Mesendoderm (in vitro differentiated cells): ENCODE measurements at places on chromosomes 2 and 18.

DNA sequence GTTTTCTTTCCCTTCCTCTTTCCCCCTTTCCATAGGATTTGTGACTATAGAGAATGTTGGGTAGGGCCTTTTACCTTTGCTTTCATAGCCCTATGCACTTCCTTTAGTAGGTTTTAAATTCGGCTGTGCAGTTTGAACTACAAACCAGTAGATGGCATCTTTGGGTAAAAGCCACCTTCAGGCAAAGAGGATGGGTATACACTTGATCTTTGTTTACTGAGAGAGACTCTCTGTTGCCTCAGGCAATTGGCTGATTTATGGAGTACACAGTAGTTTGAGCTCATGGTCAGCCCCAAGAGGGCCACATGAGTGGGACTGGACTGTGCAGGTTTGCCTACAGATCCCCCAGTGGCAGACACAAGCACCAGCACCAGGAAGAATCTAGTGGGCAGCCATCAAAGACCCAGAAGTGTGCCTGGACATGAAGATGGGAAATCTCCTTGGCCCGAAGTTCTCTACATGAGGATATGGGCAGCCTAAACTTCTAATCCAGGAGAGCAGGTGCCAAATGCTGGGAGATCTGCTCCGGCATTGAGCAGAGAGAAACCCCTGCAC is 1304.3 kb upstream of the DDX18 start:
- peak; percentile 78 for DNase-seq

DNA sequence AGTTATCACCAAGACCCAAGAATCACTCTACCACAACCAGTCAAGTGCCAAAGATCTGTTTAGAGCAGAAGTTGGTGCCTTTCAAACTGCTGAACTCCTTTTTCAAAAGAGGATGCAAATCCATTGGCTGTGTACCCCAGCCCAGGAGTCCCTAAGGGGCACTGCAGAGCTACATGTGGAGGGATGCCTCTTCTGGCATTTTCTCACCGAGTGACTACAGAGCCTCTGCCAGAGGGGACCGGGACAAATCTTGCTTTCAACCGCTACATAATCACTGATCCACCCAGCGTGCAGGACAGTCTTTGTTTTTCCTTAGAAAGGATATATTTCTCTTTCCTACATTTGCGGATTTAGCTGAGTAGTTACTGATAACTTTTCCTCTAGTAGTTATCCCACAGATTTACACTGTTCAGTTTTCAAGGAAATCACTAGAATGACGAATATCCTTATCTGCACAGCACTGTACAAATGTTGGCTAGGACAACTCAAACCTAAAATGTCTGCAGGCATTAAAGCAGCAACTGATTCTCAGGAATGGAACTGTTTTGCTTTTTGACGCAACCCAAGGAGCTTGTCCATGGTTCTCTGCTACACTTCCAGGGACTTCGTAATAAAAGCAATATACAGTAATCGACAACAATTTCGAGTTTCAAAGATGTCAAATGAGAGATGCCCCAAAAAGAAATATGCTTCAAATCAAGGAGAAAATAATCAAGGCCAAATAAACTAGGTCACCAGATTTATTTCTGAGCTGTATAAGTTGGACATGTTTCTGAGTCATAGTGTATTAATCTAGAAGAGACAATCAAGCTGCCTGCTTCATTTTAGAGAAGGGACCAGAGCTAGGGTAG is 24.1 kb downstream of the EPB41L3 start:
- DNase-seq: no peak

GRCh38 chr2:54691445-54692135 is 31.9 kb upstream of the EML6 start:
- no peak for DNase-seq

- no peak for DNase-seq
Observed at GRCh38 chr2:165660361-165660760, 133.7 kb downstream of the GALNT3 start.

GRCh38 chr2:221969087-221969829 is 329.5 kb downstream of the PAX3 start:
- peak; percentile 40 for DNase-seq

DNA sequence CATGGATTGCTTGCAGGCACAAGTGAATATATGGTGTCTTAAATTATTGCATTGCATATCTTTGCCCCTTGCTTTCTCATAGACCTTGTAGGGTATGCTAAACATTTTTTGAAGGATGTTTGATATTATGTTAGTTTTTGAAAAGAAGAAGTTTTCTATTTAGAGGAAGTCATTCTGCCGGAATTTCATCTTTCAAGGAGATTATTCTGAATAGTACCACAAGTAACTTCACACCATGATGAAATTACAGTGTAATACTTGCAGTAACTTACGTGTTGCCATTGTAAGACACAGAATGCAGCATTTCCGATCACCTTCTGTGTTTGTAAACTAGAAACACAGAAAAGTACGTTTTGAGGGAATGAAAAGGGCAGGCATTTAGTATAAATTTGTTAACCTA is 71.9 kb downstream of the ACVR2A start:
- no peak for DNase-seq

DNA sequence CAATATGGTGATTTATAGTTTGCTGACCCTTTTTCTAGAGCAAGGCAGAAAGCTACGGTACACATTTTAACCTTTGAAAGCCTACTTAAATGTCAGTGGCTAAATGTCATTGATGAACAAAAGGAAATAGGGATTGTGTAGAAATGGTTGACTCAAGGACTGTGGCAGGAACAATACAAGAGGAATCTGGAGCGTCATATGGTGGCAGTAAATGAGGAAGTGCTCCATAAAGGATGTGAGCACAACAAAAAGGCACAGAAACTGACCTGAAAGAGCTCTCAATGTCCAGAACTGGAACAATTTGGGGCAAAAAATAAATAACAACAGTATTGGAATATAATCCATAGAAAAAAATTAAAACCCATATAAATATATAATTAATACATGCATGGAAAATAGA is 443.9 kb upstream of the VRK2 start:
- no peak for DNase-seq

- DNase-seq: no peak
Observed at GRCh38 chr2:203936535-203936934, at the start of gene ICOS. ICOS (plus strand) TSS chr2:203936763; CDS start chr2:203936815, 52 bp downstream.

GRCh38 chr18:2302012-2302411 is 269.3 kb downstream of the METTL4 start:
- DNase-seq: no peak

- DNase-seq: no peak
Observed at GRCh38 chr2:3635171-3635974, 22.6 kb upstream of the ALLC start.

GRCh38 chr2:209383212-209383611 is 40.6 kb upstream of the MAP2 start:
- DNase-seq: peak; percentile 27

DNA sequence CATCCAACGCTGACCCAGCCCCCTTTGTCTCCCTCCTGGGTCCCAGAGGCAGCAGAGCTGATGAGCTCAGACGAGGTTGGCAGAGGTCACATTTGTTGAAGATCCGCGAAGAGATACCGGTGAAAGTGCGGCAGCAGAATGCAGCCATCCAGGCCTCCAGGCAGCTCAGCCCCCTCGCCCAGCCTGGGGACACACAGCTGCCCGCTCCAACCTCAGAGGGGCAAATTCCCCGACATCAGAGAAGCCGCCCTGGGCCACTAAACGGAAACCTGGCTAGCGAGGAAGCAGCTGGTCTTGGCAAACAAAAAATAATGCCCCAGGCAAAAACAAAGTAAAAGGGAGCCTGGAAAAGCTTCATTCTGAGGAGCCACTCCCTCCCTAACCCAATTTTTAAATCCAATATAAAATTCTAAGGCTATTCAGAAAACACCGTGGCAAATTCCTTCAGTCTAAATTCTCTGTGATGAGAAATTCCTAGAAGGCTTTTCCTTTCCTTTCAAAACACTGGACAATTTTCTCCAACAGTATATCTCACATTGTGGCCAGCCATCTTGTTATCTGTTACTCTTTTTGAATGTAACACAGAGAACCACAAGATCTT is 262.4 kb downstream of the SS18 start:
- peak; percentile 37 for DNase-seq

DNA sequence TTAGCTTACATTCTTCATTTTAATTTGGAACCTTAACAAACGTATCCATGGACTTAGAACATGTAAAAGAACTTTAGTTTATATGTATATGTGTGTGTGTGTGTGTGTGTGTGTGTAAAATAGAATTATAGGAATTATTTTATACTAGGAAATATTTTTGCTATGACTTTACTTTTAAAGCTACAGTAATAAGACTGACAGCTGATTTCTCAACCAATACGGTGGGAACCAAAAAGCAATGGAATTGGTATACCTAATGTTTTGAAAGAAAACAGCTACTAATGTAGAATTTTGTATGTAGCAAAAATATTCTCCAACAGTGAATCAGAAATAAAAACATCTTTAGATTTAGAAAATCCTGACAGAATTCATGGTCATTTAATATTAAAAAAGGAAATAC is 146.5 kb upstream of the ARL4C start:
- no peak for DNase-seq

DNA sequence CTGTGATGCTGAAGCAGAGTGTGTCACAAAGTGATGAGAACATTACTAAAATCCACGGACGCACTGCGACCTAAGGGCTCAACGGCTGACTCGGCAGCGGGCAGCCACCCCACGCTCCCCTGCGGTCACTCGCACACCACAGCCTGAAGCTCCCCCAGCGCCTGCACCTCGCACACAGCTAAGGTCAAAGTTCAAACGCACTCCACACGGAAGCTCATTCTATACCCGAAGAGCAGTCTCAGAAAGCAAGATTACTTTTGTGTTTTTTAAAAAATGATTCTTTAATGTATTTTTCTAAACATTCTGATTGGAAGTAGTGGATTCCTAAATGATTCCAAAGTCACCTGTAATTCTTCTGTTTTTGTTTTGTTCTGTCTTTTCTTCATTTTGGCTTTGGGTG is 21.7 kb downstream of the ASPRV1 start:
- DNase-seq: no peak

- no peak for DNase-seq
Observed at GRCh38 chr2:73968357-73968937, 16.3 kb upstream of the TET3 start.

- no peak for DNase-seq
Observed at GRCh38 chr2:23705771-23706612, 220.9 kb downstream of the ATAD2B start.

- DNase-seq: peak; percentile 87
Observed at GRCh38 chr2:205698286-205699268, 16.3 kb downstream of the NRP2 start.

GRCh38 chr2:47312491-47312850 is 90.5 kb upstream of the MSH2 start:
- no peak for DNase-seq

DNA sequence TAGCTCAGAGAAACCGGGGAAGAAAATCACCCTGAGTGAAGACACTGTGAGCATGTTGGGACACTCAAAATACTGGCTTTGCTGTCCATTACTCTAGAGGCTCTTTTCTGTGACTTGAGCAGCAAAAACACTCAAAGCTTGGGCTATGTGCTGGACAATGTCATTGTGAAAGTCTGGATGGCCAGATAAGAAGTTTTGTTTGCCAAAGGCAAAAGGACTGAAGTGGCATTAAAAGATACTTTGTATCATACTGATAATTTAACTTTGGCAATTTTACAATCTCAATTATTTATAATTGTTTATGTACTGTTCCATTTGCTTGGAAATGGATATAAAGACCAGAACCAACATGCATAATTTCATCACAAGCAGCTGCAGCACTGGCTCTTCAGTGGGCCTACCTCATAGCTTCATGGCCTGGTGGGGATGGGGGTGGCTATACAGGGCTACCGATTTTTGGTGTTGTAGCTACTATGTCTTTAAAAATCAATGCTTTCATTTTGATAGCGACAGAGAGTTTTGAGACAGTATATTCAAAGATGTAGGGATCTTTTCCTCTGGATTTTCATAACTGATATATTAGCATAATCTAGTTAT is 51.1 kb downstream of the RBKS start:
- DNase-seq: no peak

DNA sequence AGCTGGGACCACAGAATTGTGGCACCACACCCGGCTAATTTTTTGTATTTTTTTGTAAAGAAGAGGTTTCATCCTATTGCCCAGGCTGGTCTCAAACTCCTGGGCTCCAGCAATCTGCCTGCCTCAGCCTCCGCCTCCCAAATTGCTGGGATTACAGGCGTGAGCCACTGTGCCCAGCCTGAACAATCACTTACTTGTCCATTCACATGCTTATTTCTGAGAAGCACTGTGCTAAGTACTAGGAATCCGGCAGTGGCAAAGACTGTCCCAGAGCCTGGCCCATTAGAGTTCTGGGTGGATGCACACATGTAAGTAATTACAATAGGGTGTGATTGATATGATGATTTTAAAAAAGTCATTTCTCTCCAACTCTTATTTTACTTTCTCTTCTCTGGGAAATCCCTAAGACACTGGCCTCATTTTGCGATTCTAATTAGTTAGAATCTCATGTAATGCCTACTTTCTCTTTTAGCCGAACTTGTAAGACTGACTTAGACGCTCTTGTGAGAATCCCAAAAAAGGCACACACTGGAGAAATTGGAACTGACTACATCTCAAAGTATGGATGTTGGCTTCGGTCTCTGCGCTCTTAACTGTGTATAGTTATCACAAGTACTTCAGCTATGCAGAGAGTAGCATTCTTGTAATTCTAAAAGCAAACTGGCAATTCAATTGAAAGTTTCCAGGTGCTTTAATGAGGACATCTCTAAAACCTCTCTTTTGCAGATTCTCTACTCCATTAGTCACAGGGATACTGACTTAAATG is 567.7 kb downstream of the DCC start:
- DNase-seq: no peak

DNA sequence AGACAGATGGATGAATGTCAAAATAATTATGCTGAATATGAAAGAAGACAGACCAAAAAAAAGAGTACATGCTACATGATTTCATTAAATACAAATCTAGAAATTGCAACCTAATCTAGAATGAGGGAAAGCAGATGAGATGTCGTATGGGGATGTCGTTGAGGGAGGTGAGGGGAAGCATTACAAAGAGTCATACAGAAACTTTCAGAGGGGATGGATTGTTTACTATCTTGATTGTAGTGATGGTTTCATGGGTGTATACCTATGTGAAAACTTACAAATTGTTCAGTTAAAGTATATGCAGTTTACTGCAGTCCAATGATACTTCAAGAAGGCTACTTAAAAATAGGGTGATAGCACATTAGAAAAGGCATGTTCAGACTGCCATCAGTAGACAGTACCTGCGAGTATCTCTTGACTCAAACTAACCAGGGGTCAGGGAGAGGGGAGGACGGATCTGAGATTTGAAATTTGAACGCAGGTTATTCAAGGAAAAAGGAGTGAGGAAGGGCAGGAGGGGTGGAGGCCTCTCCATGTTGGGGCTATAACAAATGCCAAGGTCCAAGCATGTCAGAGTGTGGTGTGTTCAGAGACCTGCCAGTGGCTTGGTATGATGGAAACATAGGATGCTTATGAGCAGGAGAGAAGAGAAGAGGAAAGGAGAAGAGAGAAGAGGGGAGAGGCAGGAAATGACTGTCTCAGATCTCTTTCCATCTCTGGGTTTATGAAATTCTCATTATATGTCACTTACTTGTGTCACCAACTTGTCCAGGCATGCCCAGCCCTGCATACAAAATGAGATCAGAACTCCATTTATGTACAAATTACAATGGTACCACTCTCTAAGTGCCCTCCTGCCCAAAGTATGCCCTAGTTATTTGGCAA is 257.3 kb upstream of the CXCR4 start:
- DNase-seq: no peak
